Bone marrow (tissue), 2 donors: ENCODE measurements at places on chromosomes 5 and 9.

DNA sequence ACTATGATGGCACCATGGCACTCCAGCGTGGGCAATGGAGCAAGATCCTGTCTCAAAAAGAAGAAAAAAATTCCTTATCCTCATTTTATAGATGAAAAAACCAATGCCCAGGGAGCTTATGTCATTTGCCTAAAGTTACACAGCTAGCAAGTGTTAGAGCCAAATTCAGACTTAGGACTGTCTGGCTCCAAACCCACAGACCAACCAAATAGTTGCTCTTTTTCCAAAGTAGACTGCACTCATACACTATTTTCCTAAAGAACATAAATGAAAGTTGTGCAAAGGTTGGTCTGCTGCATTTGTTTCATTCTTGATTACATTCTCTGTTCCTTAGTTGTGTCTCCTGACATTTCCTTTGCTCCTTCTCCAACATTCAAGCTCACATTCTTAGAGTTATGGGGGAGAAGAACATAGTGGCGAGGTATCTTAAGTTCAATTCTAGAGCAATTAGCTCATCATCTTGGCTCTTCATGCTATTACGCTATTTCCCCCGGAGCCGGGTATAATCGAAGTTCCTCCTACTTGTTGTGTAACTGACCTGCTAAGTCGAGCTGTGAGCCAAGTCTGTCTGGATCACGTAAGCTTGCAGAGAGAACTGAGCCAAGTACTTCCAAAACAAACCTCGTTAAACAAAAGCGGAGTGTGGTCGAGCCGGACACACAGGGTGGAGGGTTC is 138.3 kb downstream of the RFK start:
- DNase-seq, result no peak

DNA sequence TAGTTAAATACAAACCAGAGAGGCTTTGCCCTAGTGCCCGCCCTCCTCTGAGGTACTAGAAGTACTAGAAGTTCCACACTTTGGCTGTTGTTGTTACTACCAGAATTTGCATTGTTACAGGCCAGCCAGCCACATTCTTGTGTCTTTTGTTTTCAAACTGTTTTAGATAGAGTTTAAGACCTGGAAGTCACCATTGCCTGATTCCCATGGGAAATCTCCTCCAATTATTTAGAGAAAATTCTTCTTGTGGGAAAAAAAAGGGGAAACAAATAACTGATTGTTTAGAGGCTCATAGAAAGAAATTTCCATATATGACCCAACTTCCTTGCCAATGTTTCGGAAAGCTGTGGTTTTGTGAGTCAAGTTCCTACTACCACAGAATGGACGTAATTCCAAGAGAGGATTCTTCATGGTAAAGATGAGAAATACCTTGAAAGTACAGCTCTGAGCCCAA is 252.2 kb downstream of the GOLPH3 start:
- DNase-seq, result no peak

- no peak for DNase-seq
Measured at GRCh38 chr5:25448646-25449045, 803.9 kb upstream of the CDH10 start.

DNA sequence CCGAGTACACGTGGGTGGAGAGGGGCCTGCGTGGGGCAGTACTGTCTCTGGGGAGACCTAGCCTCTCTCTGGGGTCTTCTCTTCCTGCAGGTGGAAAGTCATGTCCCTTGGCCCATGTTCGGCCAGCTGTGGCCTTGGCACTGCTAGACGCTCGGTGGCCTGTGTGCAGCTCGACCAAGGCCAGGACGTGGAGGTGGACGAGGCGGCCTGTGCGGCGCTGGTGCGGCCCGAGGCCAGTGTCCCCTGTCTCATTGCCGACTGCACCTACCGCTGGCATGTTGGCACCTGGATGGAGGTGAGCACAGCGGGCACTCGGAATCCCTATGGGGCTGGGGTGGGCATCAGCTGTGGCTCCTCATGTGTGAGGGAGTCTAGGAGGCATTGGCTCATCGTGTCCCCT is 5.5 kb upstream of the CACFD1 start:
- DNase-seq, result no peak
